ENCODE measurements at places on chromosomes 1 and 21.

GRCh38 chr1:68285046-68285445, 52.7 kb upstream of the WLS start:
- DNase-seq = no peak

- no peak for DNase-seq
Observed at GRCh38 chr1:53137729-53138128, 4.7 kb downstream of the SLC1A7 start.

GRCh38 chr1:206573319-206573718, 38.9 kb downstream of the EIF2D start:
- DNase-seq = no peak

DNA sequence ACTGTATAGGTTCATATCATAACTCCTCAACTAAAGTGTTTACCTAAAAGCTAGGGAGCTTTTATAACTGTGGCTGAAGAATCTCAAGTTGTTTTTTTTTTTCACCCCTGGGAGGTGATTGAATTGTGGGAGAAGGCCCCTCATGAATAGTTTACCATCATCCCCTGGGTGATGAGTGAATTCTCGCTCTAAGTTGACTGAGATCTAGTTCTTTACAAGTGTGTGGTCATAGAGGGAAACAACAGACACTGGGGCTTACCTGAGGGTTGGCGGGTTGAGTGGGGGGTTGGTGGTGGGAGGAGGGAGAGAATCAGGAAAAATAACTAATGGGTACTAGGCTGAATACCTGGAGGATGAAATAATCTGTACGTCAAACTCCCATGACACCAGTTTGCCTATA, 7.9 kb upstream of the ZSCAN20 start:
- DNase-seq = no peak

DNA sequence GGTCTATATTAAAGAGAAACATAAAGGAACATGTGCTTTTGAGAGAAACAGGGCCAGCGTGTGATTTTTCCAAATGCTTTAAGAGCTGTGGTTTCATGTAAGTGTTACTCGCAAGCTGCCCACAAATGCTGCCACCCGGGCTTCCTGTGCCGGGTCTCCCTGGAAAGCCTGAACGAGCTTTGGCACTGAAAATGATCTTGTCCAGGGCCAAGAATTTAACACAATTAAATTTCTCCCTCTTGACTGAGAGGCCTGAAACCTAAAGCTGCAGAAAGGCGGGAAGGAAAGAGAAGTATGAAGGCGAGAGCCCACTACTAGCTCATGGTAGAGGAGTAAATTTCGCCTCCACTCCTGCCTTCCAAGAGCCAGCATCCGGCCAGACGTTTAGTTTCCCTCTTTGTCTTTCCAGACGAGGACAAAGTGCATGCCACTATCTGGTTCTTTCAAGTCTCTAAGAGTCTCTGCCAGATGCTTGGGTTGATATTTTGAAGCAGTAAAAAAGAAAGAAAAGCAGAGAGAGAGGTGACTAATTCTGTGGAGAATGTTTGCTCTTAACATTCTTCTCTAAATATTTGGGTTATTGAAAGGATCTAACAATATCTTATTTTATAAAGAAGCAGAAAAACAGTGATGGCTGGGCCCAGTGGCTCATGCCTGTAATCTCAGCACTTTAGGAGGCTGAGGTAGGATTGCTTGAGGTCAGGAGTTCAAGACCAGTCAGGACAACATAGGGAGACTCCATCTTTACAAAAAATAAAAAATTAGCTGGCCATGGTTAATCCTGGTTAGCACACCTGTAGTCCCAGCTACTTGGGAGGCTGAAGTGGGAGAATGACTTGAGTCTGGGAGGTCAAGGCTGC, 100.0 kb upstream of the HNRNPU start:
- DNase-seq = peak; percentile 2

GRCh38 chr1:76961181-76961819, 94.0 kb downstream of the ST6GALNAC5 start:
- no peak for DNase-seq

DNA sequence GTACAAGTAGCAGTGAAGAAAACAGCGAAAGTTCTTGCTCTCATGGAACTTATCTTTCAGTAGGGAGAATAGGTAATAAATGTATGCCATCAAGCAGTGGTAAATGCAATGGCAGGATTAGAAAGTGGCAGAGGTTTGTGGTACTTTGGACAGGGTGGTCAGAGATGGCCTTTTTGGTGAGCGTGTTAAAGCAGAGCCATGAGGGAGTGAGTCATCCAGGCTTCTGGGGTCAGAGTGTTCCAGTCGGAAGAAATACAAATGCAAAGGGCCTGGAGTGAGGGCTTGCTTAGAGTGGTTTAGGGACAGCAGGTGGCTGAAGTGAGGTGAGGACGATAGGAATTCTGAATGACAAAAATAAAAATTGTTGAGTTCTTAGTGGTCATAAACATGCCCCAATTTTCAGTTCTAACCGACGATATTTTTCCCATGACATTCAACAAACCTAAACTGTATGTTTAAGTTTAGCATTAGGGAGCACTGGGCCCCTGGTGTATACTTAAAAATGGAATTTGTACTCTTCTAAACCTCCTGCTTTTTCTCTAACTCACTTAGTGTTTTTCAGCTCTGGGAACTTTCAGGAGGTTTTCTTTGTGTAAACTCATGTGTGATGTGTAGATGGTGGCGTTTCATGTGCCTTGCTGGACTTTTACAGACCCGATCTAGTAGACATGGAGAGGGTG, 78.2 kb downstream of the MACF1 start:
- no peak for DNase-seq

All from CD4-positive, alpha-beta T cell treated with Interleukin-6 at 100 ng/mL for 8 hours (primary cell).